ENCODE measurements at places on chromosomes 6 and 20.
A peak's percentile ranks its signal among the peaks of the same experiment; 100 is the strongest.

- no peak for DNase-seq
Measured at GRCh38 chr6:166580076-166581050, 6.1 kb downstream of the RAMACL start.

DNA sequence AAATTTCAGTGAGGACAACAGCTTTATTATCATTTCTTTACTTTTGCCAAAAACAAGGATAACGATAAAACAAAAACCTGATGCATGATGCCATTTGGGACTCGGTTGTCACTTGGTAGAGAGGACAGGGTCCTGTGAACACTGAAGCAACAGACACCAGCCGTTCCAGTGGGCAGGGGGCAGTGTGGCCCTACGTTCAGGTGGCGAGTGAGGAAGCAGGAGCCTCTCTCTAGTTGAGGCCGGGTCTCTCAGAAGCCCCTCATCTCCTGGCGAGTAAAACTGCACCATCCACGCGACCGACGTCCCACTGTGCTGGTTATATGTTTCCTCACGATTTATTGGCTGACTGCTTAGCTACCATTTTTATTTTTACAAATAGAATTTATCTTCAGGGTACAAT, 231.6 kb downstream of the THBS2 start:
- DNase-seq = no peak

DNA sequence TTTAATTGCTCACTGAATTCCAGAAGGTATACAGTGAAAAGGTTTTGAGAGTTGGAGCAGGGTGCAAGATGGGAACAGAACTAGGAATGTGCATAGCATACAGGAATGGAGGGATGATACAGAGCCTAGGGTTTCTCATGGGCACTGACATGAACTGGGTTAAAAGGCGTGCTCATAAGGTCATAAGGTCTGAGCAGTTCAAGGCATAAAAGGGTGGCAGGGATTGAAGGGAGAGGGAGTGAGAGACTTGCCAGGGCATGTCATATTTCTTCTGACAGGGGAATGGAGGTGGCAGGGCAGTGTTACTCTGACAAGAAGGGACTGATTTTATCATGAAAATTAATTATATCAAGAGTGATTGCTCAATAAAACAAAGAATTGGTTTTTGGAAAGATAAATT, 4.7 kb downstream of the MLIP start:
- no peak for DNase-seq

DNA sequence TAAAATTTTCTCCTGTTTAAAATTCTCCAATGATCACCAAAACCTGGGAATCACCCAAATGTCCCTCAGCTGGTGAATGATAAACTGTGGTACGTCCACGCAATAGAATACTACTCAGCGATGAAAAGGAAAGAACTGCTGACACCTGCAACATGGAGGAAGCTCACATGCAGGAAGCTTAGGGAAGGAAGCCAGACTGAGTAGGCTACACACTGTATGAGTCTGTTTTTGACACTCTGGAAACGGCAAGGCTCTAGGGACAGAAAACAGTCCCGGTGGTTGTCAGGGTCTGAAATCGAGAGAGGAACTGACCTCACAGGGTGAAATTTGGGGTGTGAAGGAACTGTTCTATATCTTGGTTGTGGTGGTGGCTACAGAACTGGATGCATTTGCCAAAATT, 25.2 kb upstream of the TLDC2 start:
- DNase-seq = no peak

DNA sequence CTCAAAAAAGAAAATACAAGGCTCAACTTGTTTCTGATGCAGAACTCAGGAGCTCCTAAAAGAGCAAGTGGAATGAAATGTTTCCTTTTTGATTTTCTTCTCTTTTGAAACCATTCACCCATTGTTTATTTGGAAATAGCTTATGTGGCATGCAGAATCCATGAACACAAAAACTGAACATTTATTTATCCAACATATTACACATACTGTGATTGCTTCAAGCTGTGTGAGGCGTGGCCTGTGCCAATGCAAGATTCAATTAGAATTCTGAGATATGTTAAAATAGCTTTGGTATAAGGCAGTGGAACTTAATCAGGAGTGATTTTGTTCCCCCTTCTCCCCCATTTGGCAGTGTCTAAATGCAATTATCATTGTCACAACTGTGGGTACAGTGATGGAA, 45.9 kb upstream of the CARMIL1 start:
- DNase-seq = no peak

DNA sequence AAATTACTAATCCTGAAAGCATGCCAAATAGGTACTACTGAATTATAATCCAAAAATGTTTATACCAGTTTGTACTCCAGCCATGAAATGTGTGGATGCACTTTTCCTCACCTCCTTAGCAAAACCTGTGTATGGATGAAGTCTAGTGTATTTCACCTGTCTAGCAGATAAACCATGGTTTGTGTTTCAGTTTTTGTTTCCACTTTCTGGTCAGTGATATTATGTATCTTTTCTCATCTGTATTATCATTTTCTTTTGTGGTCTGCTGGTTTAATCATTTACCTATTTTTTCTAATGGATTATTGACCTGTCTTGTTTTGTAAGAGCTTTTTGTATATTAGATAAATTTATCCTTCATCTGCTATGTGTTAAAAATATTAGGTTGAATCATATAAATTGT, 41.0 kb upstream of the TMEM217 start:
- DNase-seq = no peak

DNA sequence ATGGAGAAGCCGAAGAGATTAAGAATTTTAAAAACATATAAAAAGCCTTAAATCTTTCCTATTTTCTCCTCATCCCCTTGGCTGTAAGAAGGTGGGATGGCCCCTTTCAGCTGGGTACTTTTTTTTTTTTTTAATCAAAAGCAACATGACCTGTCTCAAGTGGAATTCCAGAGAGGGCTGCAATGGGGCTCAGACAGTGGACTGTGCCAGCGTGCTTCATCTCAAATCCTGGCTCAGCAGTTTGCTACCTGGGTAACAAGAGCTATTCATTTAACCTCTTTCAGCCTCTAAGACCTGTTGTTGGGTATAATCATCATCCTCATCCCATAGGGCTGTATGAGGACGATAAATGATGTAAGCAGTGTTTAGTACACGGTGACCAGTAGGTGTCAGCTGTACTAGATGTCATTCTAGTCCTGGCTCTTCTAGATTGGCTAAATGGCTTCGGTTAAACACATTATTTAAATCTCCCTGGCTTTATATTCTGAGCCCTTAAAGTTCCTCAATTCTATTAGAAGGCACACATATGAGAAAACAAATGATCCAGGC, 6.9 kb upstream of the PPP1R3G start:
- no peak for DNase-seq

- DNase-seq = no peak
Measured at GRCh38 chr6:145647602-145648001, 87.7 kb downstream of the EPM2A start.

DNA sequence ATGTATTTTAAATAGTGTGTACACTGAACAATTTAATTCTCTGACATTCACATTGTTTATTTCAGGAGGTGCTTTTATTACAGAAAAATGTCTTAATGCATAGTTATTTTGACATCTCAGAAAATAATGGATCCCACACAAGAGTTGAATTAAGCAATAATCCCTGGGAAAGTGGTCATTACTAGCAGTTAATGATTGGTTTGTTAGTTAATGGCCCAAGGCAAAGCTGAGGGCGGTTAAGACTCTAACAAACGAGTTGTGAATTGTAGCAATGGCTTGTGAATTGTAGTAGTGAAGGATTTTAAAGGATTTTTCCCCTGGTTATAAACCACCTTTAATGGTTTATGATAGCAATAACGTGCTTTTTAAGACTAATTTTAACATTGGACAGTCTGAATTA, 1316.0 kb upstream of the GJE1 start:
- DNase-seq = no peak

GRCh38 chr6:7424967-7425807, 35.6 kb downstream of the RIOK1 start:
- DNase-seq = no peak

DNA sequence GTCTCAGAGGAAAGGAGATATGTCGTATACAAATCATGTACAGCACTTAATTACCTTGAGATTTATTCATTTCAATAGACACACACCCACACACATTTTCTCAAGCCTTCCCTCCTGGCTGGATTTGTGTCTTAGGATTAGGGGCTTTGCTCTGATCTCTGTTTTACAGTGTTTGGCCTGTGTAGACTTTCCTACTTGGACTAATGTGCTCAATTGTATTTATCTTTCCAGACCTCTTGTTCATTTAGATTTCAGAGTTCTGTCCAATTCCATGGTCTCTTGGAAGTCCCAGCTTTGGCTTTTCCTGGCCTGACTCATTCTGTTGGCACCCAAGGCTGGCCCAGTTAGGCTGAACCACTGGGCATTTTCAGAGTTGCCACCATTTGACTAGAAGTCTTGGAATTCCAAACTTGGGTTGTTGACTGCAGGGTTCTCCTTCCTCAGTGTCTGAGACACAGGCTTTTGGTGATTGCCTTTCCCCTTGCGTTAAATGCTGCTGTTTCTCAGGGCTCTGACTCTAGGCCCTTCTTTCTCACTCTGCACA, 8.9 kb upstream of the RFPL4B start:
- no peak for DNase-seq

DNA sequence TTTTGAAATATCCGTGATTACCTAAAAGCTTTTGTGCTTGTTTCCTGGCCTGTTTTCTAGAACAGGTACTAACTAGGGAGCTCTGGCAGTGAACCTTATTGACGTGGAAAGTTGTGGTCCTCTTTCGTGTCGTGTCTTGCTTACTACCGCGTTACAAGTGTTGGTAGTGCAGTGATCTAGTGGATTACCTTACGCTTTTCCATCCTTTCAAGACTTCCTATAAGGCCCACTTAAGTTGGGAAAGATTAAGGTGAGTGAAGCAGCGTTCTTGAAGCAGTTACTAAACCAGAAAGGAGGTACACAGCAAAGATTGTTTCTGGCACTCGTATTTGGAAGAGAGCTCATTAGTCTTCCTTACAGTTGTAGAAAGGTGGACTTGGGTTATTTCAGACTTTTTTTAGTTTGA, 1.9 kb downstream of the PNRC1 start:
- DNase-seq = no peak

DNA sequence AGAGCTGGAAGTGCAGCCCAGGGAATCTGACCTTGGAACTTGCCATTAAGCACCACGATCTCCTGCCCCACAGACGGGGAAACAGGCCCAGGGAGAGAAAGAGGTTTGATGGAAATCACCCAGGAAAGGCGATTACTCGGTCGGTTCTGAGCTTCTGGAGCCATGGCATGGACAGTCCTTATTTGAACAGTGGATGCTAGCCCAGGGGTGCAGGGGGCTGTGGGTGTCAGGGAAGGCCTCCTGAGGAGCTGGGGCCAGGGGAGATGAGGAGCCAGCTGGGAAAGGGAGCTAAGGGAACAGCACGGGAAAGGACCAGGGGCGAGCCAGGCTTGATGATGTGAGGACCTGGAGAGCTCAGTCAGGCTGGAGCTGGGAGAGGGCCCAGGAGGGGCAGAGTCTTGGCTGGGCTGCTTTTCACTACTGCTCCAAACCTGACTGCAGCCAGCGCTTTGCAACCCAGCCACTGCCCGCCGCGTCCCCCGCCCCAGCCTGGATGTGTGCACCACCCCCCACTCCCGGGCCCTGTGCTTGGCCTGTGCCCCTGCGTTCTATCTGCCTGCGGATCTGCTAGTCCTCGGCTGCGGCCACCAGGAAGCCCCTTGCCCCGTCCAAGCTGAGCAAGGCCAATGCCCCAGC, 17.8 kb downstream of the SUN5 start:
- DNase-seq = no peak

DNA sequence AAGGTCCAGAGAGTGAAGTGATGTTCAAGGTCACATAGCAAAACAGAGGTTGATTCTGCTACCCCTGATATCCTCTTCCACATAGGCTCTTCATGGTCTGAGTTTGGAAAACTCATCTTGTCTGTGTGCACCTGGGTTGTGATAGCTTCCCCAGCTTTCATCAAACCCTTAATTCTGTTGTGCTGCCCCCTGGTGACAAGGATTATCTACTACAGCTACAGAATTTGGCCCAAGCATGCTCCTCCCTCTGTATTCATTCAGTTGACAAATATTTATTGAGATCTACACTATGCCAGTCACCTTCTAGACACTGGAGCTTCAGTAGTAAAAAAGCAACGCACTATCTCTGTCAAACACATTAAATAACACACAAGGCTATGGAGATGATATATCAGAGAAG, 50.4 kb downstream of the SMPDL3A start:
- peak; percentile 66 for DNase-seq

DNA sequence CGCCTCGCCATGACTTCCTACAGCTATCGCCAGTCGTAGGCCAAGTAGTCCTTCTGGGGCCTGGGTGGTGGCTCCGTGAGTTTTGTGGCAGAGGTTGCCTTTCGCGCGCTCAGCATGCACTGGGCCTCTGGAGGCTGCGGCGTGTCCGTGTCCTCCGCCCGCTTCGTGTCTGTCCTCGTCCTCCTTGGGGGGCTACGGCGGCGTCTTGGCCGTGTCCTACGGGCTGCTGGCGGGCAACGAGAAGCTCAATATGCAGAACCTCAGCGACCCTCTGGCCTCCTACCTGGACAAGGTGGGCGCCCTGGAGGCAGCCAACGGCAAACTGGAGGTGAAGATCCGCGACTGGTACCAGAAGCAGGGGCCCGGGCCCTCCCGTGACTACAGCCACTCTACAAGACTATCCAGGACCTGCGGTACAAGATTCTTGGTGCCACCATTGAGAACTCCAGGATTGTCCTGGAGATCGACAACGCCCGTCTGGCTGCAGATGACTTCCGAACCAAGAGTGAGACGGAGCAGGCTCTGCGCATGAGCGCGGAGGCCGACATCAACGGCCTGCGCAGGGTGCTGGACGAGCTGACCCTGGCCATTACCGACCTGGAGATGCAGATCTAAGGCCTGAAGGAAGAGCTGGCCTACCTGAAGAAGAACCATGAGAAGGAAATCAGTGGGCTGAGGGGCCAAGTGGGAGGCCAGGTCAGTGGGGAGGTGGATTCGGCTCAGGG, 296.3 kb downstream of the OGFRL1 start:
- DNase-seq = no peak

- DNase-seq = no peak
Measured at GRCh38 chr6:30769088-30769852, 24.9 kb upstream of the IER3 start.

DNA sequence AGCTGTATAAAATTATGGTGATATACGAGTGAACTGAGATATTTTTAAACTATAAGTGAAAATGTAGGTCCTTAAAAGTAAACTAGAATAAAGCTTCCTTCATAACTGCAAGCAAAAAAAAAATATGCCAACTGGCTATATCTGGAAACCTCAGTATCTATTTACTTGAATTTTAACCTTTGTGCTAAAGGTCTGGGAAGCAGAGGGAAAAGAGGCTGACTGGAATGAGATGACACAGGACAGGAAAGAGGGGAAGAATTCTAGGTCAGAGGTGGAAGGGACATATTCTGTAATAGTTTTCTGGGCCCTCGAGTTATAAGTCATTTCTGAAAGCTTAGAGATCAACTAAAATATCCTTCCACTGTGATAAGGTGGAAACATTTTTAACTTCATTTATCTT, 46.8 kb downstream of the AIG1 start:
- DNase-seq = no peak

DNA sequence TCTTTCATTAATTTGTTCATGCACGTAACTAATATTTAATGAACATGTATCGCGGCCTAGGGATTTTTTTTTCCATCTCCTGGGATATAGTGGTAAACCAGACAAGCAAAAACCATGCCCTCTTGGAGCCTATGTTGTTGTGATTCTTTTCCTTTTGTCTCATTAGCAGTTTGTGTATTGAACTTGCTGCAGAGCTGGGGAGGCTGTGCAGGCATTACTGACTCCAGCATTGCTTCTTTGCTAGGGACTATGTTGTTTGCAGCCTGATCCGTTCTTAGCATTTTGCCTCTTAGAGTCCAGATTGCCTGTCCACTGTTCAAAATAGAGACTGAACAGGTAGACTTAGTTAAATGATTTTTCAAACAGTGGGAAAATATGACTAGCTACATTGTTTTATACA, 9.7 kb downstream of the SCAF8 start:
- no peak for DNase-seq

- no peak for DNase-seq
Measured at GRCh38 chr6:40719671-40720374, 132.7 kb upstream of the LRFN2 start.

Data from neuronal stem cell (in vitro differentiated cells).